ENCODE measurements at places on chromosomes 12 and 14. TPM values are rescaled to one million over a fixed set of nuclear protein-coding genes. Genes with fewer than 3 reads are reported as not detected.

- H3K4me1 ChIP-seq, result peaks cover 17% of the 10 kb centered on the region
- peak; percentile 68 for DNase-seq
- H3K36me3 ChIP-seq, result no peaks in the 10 kb centered on the region
- no peak overlapping the region for H3K4me3 ChIP-seq
- H3K27ac ChIP-seq, result no peak overlapping the region
- peaks cover 20% of the 10 kb centered on the region for H3K27me3 ChIP-seq
These were observed 35.1 kb downstream of the TMBIM6 start for GRCh38 chr12:49776413-49776812.

DNA sequence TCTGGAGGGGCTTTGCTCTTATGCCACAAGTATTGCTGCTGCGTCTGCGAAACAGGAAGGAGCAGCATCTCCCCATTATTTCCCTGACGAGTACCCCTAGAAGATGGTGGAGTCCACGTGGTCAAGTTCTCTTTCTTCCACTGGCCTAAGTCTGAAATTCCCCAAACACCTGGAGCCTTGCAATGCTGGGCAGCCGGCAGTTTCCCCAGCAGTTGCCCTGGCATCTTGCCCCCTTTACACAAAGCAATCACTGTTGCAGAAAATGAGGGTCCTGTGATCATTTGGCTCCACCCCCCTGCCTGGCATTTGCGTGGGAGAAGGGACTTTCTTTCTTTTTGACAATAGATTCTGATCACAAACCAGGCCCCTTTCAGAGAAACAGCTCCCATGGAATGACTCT, 56.9 kb downstream of the FOS start:
- peak overlapping the region; percentile 50 for H3K27ac ChIP-seq
- H3K27me3 ChIP-seq, result peaks cover 3% of the 10 kb centered on the region
- no peaks in the 10 kb centered on the region for H3K36me3 ChIP-seq
- no peak for DNase-seq
- peaks cover 25% of the 10 kb centered on the region for H3K4me1 ChIP-seq

- no peak overlapping the region for H3K27ac ChIP-seq
- H3K36me3 ChIP-seq, result peaks cover 31% of the 10 kb centered on the region
- DNase-seq, result no peak
- H3K4me3 ChIP-seq, result no peak overlapping the region
- no peaks in the 10 kb centered on the region for H3K27me3 ChIP-seq
These were observed 9.1 kb downstream of the PHLDA1 start for GRCh38 chr12:76022506-76022905.

GRCh38 chr14:87133073-87133801, 859.7 kb downstream of the GALC start:
- no peaks in the 10 kb centered on the region for H3K27me3 ChIP-seq
- H3K36me3 ChIP-seq, result no peaks in the 10 kb centered on the region
- H3K4me1 ChIP-seq, result no peaks in the 10 kb centered on the region
- no peak overlapping the region for H3K27ac ChIP-seq
- no peak for DNase-seq

- no peaks in the 10 kb centered on the region for H3K4me1 ChIP-seq
- no peaks in the 10 kb centered on the region for H3K36me3 ChIP-seq
- H3K27ac ChIP-seq, result no peak overlapping the region
- peaks cover 9% of the 10 kb centered on the region for H3K27me3 ChIP-seq
These were observed 5.2 kb downstream of the ANO4 start for GRCh38 chr12:100799770-100800169.

GRCh38 chr12:1877169-1877878, 41.1 kb downstream of the CACNA2D4 start:
- no peak for DNase-seq
- peaks cover 9% of the 10 kb centered on the region for H3K27me3 ChIP-seq
- no peak overlapping the region for H3K4me3 ChIP-seq
- H3K4me1 ChIP-seq, result no peaks in the 10 kb centered on the region

DNA sequence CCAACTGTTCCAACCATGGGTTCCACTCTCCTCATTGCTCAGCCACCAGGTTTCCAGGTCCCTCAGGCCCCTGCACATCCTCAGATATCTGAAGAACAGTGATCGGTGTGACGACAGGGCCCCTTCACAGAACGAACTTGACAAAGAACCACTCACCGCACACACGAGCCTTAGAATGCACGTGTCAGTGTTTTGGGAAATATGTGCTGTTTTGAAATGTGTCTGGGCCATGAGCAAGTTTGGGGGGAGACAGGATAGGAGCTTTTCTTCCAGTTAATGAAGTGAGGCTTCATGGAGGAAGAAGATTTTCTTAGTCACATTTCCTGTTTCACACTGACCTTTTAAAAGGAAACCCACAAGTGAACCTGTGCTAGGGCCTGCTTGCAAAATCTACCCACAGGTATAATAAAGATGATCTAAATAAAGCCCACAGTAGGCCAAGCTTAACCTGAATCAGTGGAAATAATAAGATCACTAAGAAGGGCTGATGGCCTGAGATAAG, 58.6 kb downstream of the ZFP36L1 start:
- peaks cover 4% of the 10 kb centered on the region for H3K36me3 ChIP-seq
- H3K27me3 ChIP-seq, result no peaks in the 10 kb centered on the region
- H3K4me3 ChIP-seq, result no peak overlapping the region

GRCh38 chr14:102344485-102344884, 18.2 kb downstream of the CINP start:
- no peaks in the 10 kb centered on the region for H3K4me1 ChIP-seq
- no peaks in the 10 kb centered on the region for H3K27me3 ChIP-seq
- DNase-seq, result no peak
- no peak overlapping the region for H3K4me3 ChIP-seq
- peaks cover 39% of the 10 kb centered on the region for H3K36me3 ChIP-seq

DNA sequence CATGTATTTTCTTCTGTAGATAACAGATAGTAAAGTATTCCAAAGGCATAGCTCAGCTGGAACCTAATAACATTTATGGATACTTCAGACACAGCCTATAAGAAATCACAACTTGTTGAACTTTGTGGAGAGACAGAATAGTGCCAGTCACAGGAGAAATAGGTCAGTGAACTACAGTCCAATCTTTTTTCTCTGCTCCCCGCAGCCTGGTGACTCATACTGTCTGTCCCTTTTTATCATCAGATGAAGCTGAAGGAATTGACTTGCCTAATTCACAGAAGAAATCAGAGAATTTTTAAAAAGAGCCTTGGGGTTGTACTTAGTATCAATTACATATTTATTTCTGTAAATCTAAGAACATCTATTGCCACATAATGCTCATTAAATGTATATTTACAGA, 222.3 kb downstream of the ALG10 start:
- H3K4me3 ChIP-seq, result no peak overlapping the region
- no peaks in the 10 kb centered on the region for H3K27me3 ChIP-seq
- no peak for DNase-seq
- H3K36me3 ChIP-seq, result no peaks in the 10 kb centered on the region

DNA sequence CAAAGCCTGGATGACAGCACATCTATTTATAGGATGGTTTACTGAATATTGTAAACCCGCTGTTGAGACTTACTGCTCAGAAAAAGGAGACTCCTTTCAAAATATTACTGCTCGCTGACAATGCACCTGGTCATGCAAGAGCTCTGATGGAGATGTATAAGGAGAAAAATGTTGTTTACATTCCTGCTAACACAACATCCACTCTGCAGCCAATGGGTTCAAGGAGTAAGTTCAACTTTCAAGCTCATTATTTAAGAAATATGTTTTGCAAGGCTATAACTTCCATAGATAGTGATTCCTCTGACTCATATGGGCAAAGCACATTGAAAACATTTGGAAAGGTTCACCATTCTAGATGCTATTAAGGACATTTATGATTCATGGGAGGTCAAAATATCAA, 201.7 kb downstream of the SNAPC1 start:
- DNase-seq, result no peak
- peaks cover 10% of the 10 kb centered on the region for H3K27me3 ChIP-seq
- no peaks in the 10 kb centered on the region for H3K4me1 ChIP-seq
- no peak overlapping the region for H3K4me3 ChIP-seq

DNA sequence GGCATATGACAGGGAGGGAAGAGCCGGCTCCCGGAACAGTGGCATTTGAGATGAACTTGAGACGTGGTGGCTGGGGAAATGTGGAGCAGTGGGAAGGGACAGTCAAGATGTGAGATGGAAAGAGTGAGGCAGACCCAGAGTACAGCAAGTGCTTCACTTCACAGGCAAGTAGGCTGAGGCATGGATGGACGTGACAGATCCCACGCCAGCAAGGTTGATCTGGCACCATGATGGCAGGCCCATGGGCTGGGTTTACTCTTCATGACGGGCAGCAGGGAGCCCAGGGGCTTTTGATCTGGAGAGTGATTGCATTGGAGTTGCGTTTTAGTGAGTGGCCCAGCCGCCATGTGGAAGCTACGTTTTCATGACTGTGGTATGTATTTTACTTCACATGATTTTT, 17.9 kb upstream of the EML1 start:
- H3K4me3 ChIP-seq, result no peak overlapping the region
- H3K36me3 ChIP-seq, result no peaks in the 10 kb centered on the region
- peaks cover 45% of the 10 kb centered on the region for H3K27me3 ChIP-seq
- no peak overlapping the region for H3K27ac ChIP-seq
- H3K4me1 ChIP-seq, result no peaks in the 10 kb centered on the region

- H3K27ac ChIP-seq, result no peak overlapping the region
- no peak for DNase-seq
- peaks cover 13% of the 10 kb centered on the region for H3K4me1 ChIP-seq
- H3K36me3 ChIP-seq, result peaks cover 7% of the 10 kb centered on the region
These were observed 3.2 kb upstream of the VDR start for GRCh38 chr12:47907851-47908454.

GRCh38 chr14:101187816-101188570, 284.5 kb upstream of the RTL1 start:
- peak; percentile 9 for DNase-seq
- H3K27ac ChIP-seq, result no peak overlapping the region
- no peaks in the 10 kb centered on the region for H3K27me3 ChIP-seq
- no peaks in the 10 kb centered on the region for H3K4me1 ChIP-seq
- no peak overlapping the region for H3K4me3 ChIP-seq

DNA sequence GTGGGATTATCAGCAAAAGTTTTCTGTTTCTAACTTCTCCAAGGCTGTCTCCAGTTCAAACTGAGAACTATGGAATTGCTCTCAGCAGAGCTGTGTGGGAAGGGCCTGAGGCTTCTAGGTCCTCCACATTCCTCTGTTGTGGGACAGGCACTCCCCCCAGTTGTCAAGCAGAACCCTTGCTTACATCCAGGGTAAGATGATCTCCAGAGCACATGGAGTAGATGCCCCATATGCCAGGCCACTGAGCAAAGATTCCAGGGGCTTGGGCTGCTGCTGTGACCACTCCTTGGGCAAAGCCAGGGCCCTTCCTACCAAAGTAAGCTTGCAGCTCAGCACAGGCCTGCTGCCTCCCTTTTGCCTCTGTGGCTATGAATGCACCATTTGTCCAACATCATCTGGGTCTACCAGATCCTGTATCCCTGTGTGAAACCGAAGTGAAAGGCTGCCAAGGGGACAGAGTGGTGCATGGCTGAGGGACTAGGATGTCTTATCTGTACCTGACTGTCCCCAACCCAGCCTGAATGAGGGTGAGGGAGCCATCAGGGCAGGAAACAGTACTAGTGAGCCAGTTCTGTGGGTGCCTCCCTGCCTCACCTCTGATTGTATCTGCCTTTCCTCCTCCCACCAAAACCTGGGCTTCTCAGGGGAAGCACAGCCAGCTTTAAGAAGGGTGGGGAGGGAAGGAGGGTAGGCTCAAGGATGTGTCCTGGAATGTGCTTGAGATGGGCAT, 13.1 kb upstream of the ESPL1 start:
- H3K4me1 ChIP-seq, result peaks cover 56% of the 10 kb centered on the region
- H3K27me3 ChIP-seq, result no peaks in the 10 kb centered on the region
- DNase-seq, result peak; percentile 30
- H3K4me3 ChIP-seq, result no peak overlapping the region

DNA sequence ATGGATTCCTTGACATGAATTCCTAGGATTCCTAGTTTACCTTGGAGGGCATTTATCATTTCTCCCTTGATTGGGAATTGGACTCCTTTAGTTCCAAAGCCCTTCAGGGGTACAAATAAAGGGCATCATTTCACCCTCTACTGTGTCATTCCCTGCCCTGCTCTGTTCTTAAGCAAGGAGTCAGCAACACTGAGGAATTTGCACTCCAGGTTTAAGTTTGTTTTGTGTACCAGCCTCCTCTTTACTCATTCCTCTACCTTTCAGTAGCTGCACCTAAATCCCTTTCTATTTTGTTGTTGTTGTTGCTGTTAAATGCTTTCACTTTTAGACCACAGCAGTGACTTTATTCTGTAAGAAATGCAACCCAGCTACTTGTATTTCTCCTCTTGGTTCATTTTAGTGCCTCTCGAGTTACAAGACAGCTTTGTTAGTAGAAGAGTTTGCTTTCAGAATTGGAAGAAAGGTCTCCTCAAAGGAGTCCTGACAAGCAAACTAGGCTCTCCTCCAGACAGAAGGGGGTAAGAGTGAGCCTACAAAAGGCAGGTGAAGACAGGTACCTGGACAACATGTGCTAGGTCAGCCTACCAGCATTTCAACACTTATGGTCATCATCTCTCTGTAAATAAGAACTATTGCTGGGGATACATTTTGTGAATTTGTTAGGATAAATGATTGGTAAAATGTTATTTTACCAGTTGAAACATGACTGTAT, 90.0 kb downstream of the RMST start:
- H3K27me3 ChIP-seq, result no peaks in the 10 kb centered on the region
- DNase-seq, result no peak
- H3K36me3 ChIP-seq, result no peaks in the 10 kb centered on the region
- H3K4me1 ChIP-seq, result no peaks in the 10 kb centered on the region

The GNB3 gene
- total RNA-seq, result not detected

The FAR2 gene
- 19.9 TPM for total RNA-seq

The C12orf56 gene
- not detected for total RNA-seq

The OR6C2 gene
- total RNA-seq, result not detected

The MSI1 gene
- total RNA-seq, result not detected

The BEST3 gene
- total RNA-seq, result not detected

The ARID2 gene
- total RNA-seq, result 43.9 TPM

Measured in activated CD4-positive, alpha-beta memory T cell treated with anti-CD3 and anti-CD28 coated beads, Interleukin-2, amount 10 ng/mL, durations not matched to agents 7 days and 5 days (primary cell).